ENCODE measurements at places on chromosomes 4 and X.

GRCh38 chr4:52836678-52837077 lies 25.4 kb upstream of the RASL11B start:
- DNase-seq = no peak

- no peak for DNase-seq
Observed at GRCh38 chr4:78129383-78130108, 72.4 kb downstream of the FRAS1 start.

- no peak for DNase-seq
Observed at GRCh38 chr4:179927473-179927872, 2315.7 kb upstream of the TENM3 start.

GRCh38 chr4:84159762-84160161 lies 339.3 kb downstream of the NKX6-1 start:
- DNase-seq = no peak

- no peak for DNase-seq
Observed at GRCh38 chrX:134604701-134605311, 53.5 kb downstream of the PLAC1 start.

- no peak for DNase-seq
Observed at GRCh38 chrX:55143621-55144020, 54.8 kb downstream of the PAGE2 start.

- no peak for DNase-seq
Observed at GRCh38 chr4:74962584-74962983, 29.7 kb downstream of the PARM1 start.

DNA sequence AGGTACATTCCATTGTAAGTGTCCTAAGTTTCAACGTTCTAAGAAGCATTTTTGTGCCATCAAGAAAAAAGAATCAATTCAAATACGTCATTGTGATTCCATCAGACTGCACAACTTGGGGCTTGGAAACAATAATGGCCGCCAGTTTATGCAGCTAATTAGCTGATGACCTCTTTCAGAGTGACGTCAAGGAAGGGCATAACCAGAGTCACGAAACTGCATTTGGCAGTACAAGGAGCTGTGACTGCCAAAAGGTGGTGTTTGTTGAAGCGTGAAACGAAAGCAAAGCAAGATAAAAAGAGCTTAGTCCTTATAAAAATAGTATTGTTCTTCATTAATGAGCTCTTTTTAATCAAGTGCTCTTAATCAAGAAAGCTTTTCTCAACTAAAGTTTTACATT lies 81.1 kb upstream of the SH3RF1 start:
- no peak for DNase-seq

- no peak for DNase-seq
Observed at GRCh38 chr4:25441519-25442117, 64.6 kb downstream of the ANAPC4 start.

DNA sequence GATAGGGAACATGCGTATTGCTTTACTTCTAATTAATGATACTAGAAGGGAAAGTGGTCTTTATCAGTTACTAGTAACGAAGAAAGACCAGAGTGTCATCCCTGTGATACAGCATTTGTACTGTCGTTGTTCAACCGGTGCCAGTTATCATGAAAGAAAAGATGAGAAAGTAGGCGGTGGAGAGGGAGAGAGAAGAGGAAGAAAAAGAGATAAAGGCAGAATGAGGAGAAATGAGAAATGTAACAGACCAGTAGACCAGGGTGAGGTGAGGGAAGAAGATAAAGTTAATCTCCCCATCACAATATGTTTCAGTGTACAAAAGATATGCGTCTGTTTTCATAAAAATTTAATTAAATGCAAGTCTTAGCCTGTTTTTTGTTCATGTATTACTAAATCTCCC lies 135.2 kb upstream of the HPGD start:
- DNase-seq = no peak

DNA sequence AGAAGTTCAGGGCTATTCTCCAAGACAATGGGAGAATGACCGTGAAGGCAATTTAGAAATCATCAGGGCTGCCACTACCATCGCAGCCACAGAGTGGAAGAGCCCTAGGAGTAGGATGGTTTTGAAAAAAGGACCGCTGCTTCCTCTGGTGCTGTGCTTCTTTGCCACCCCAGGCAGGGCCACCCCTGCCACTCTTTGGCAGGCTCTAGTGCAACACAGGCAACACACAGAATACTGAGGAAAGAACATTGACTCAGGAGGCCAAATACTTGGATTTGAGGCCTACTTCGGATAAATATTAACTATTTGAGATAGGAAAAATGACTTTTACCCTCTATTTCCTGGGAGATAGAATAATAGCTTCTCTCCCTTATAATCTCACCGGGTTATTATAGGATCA lies 228.9 kb upstream of the BOD1L1 start:
- no peak for DNase-seq

- DNase-seq = no peak
Observed at GRCh38 chr4:74297539-74297938, 10.7 kb upstream of the EPGN start.

DNA sequence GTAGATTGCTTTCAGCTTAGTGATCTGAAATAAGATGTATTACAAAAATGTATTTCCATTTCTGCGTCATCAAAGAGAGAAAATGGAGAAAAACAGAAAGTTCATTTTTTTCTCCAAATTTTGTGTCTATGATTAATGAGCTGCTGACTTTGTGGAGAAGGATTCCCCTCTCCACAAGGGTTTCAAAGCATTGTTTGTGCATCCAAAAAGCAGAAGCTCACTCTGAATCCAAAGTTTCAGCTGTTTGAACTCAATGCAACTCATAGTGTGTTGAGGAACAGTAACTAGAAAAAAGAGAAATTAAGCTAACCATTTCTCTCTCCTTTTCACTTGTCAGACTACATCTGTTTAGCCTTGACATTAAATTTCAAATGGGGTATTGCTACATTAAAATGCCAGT lies 62.9 kb upstream of the SLC7A11 start:
- no peak for DNase-seq

GRCh38 chr4:160826339-160826679 lies 1337.5 kb downstream of the FSTL5 start:
- no peak for DNase-seq

DNA sequence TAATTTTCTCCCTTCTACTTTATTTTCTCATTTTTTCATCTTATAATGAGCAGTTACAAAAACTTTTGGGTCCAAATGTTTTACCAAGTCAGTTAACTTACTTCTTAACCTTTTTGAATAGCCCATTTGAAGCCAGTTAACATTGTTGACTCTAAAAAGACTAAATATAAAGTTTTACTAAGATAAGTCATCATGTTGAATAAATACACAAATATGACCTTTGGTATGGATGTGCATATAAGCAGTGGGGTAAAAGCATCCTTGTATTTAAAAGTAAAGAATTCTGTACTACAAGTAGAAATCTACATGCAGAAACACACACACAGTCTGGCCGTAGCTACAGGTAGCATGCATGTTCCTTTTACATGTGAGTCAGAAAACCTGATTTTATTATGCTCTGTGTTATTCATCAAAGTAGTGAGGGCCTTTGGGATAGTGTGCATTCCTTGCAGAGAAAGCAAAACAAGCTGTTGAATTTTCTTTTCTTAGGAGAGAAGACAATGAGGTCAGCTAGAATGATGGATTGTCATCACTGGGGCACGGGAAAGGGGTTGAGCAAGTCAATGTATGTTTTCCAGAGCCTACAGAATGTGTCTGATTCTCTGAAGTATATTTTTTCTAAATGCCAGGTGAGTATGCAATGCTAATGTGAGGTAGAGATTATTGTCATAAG lies 533.2 kb upstream of the AGA start:
- DNase-seq = no peak

DNA sequence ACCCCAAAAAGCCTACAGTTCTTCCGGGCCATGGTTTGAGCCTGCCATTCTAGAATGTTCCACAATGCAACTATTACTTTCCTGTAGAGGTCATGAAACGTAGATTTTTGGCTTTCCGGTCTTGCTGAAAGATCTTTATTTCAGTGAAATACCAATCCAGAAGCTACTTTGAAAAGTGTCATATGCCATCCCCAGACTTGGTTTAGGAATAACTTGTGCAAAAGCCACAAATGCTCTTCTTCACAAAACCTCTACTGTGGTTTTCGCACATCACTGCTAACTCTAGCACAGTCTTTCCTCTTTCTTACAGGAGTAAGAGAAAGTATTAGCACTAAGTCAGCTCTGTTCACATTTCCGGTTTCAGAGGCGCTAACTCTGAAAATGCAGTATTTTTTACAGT lies 12.7 kb upstream of the CD40LG start:
- DNase-seq = peak; percentile 30

DNA sequence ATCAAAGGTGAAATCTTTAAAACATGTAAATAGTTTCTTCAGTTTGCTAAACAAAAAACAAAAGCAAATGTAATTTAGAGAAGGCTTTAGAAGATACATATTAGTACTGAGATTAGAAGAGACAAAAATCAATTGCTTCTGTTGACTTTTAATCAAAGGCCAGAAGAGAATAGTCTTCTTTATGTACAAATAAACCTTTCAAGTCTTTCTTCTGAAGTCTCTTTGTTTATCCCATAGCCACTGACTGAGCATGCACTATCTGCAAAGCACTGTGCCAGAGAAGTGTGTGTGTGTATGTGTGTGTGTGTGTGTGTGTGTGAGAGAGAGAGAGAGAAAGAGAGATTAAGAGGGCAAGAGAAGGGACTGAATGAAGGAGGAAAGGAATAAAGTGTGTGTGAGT lies 198.4 kb downstream of the GLUD2 start:
- DNase-seq = no peak

DNA sequence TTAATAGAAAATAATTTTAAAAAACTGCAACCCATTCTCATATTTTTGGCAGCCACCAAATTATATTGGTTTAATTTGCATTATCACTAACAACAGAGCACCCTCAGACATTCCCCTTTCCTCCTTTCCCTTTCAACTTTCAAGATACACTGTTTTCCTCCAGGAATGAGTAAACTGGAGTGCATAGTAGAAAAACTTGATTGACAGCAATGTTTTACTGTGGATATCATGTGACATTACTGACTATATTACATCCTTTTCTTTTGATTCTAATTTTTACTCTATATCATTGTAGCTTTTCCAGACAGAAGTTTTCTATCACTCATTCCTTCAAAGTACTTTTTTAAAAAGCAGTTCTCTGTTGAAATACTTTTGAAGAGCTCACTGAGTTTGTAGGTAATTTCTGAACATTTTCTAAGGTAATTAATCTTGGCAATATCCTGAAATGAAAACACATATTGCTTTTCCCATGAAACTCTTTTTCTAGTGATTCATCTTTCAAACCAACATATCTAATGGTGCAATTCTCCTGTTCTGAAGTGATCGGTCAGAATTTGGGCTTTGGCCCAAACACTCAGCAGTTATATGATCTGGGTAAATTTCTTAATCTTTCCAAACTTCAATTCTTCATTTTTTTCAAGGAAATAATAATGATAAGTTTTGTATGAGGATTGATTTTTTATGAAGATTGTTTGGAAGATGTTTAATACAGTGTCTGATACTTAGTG lies 920.4 kb upstream of the EPHA5 start:
- DNase-seq = no peak

DNA sequence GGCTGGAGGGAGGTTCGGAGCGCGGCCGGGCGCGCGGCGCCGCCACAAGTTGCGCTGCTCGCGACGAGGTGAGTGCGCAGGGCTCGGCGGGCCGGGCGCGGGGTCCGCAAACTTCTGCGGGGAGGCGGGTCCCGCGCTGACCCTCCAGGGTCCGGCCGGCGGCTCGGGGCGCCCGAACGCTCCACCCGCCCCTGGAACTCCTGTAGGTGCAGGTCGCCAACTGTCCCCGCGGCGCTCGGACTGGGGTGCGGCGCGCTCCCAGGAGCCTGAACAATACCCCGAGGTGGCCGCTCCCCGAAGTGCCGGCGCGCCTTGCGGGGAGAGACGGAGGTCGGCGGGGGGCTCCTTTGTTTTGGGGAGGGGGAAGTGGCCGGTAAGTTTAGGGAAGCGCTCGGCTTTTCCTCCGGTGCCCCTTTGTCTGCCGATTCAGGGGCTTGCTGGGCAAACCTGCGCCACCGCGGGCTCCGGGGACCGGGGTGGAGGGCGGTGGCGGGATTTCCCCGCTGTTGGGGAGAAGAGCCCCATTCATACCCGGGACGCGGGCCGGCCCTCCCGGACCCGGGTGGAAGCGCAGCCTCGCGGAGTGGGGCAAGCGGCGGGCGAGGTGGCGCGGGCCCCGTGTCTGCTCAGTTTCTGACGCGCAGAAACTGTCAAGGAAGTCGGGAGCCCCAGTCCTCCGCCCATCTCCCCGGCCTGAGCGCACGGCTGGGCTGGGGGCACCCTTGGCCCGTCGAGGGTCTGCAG lies 694 bp downstream of the TBL1X start:
- peak; percentile 27 for DNase-seq

GRCh38 chr4:54596201-54596600 lies 61.6 kb upstream of the KIT start:
- DNase-seq = no peak

- no peak for DNase-seq
Observed at GRCh38 chrX:132188175-132188574, 31.1 kb downstream of the RAP2C start.

DNA sequence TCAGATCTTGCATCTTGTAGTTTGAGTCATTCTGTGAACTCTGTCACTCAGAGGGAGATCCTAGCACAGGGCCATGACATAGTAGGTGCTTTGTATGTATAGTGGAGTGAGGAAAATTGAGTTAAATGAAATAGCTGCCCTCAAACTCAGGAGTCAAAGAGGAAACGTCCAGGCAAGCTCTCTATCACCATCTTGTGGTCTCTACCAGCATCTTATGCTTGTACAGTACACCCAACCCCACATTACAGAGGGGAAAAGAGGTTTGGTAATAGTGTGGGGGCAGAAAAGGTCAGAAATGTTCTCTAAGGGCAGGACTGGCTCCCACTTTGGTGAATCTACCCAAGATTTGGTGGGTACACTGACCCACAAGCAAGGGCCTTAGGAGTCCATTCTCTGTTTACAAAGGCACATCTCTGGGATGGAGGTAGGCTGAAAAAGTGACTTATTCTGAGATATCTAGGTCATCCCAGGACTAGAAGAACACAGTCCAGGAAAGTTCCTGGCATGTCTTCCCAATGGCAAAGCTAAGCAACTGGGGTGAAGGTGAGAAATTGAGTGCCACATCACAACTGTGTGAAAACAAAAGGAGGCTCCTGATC lies 131.8 kb downstream of the OR13H1 start:
- no peak for DNase-seq

- no peak for DNase-seq
Observed at GRCh38 chr4:141497627-141498026, 138.8 kb upstream of the IL15 start.

DNA sequence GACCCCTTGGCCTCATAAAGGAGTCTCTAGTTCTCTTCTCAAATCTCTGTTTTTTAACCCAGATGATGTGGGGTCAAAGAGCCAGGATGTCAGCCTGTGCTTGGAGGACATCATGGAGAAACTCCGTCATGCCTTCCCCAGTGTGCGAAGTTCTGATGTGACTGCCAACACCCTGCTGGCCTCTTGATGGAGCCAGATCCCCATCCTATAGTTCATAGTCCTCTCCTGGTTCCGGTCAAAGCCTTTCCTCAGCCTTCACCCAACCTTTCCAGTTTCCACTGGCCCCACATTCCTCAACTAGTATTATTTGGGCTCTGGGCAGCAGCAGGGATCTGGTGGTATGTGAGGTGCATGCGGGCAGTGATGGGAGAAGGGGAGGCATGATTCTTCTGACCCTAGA lies 30.7 kb downstream of the TAF7L start:
- DNase-seq = no peak

Data from stimulated activated CD4-positive, alpha-beta T cell treated with anti-CD3 and anti-CD28 coated beads, Interleukin-4, amount 100 ng/mL, for 4 hours (primary cell).